ENCODE measurements at places on chromosomes 4 and X.
A peak's percentile ranks its signal among the peaks of the same experiment; 100 is the strongest.

- no peak for DNase-seq
Observed at GRCh38 chr4:166622425-166622977, 611.8 kb downstream of the SPOCK3 start.

GRCh38 chrX:151042842-151043241 lies 59.7 kb downstream of the HMGB3 start:
- no peak for DNase-seq

- no peak for DNase-seq
Observed at GRCh38 chr4:56689201-56689969, 8.3 kb upstream of the HOPX start.

- DNase-seq: no peak
Observed at GRCh38 chr4:164169591-164169990, 584.3 kb upstream of the SMIM31 start.

DNA sequence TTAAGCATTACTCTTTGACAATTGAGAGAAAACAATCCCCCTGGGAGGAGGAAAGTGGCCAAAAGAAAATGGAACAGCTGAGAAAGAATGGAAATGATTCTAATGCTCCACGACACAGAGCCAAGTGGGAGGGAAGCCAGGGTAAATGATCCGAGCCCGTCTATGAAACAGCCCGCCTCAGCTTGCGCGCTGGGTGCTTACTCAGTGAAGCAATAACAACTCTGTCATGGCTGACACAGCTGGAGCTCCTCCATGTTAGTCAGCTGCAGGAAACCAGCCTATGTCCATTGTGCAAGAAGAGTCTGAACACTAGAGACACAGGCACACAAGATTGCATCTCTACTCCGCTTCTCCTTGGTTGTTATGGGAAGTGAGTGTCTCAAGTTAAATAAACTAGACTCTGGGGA lies 19.3 kb downstream of the NOA1 start:
- peak; percentile 86 for DNase-seq

DNA sequence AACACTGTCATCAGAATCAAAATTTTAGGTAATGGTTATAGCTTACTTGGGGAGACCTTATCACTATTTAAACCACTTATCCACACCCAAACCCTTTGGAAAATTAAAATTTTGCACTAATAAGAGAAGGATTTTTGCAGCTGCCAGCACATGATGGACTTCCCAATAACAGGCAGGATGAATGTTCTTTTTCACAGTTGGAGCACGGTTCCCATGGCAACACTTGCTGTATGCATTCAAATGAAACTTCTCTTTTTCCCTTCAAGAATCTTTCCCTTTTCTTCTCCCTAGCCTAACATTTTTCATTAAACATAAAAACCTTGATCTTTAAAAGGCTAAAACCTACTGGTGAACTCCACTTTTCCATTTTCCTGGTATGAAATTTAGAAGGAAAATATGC lies 768.2 kb downstream of the KCTD8 start:
- DNase-seq: no peak

DNA sequence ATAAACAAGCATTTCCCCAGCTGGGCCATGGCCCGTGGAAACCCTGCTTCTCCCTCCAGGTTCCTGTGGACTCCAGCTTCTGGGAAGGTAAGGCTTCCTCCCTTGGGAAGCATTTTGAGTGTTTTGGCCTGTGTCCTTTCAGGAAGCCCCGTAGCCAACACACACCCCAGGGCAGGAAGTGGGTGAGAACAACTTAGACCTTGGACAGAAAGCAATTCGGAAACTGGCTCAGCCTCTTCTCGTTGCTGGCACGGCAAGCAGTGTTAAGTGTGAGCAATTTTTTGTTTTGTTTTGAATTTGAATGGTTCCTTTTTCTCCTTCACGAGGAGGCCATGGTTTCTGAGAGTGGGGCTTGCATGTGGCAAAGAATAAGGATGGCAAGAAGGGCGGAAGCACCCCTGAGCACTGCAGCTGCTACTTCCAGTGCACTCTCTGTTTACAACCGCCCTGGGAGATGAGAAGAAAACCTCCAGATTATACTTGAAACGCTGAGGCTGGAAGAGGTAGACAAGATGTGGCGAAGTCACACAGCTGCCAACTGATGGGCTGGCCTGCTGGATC lies 14.1 kb upstream of the CYTL1 start:
- DNase-seq: no peak

- DNase-seq: no peak
Observed at GRCh38 chr4:188854436-188854835, 715.2 kb downstream of the TRIML1 start.

DNA sequence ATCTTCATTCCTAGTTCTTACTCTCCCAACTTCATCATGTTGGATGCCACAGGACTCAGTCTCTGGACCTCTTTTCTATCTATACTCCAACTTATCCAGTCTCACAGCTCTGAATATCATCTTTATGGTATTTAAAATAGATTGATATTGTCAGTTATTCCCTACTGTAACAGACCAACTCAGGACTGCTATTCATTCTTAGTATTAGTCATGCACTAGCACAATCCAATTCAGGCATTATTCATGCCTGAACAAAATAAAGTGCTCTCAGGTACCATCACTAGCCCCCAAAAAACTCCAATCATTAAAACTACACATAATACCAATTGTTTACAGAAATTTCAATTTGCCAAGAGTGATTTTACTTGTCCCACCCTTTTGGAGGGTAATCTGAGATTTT lies 37.7 kb downstream of the FRYL start:
- no peak for DNase-seq

GRCh38 chr4:126735294-126736132 lies 897.2 kb upstream of the INTU start:
- DNase-seq: no peak

GRCh38 chrX:78769101-78769755 lies 21.7 kb downstream of the LPAR4 start:
- DNase-seq: no peak

DNA sequence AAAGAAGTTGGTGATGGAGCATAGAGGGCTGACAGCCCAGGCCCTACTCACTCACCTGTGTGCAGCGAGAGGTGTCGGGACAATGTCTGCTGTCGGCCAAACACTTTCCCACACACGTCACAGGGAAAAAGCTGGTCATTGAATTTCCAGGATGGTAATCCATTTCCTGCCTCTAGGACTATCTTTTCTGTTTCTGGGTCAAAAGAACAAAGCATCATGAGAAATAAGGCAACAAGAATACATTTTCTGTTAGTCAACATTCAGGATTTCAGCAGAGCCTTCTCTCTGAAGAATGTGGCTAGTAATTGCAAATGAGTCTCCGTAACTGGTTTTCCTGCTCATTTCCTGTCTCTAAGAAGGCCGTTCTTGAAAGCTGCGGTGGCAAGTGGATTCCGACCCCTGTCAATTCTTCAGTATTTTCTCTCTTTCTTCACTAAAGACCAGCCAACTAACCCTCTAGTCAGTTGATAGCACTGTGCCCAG lies 99.4 kb downstream of the C4orf51 start:
- DNase-seq: no peak

- no peak for DNase-seq
Observed at GRCh38 chr4:158356301-158356700, 146.0 kb downstream of the TMEM144 start.

GRCh38 chr4:89563431-89563830 lies 255.8 kb upstream of the GPRIN3 start:
- DNase-seq: no peak

DNA sequence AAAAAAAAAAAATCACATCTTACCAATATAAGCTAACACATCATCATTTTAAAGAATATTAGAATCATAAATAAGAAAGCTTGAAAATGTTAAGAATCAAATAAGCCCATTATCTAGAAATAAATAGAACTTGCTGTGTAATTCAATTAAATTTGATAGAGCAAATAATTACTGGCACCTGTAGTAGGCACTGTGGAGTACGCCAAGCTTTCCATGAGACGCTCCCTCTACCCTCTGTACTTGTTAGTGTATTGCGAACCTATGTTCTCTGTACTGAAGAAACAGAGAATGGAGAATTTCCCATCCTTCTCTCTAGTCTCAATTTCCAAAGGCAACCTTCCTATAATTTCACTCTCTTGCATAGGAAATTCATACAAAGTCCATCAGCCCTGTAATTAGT lies 61.7 kb upstream of the HAND2 start:
- DNase-seq: no peak

- no peak for DNase-seq
Observed at GRCh38 chrX:34341258-34341657, 209.1 kb upstream of the FAM47A start.

DNA sequence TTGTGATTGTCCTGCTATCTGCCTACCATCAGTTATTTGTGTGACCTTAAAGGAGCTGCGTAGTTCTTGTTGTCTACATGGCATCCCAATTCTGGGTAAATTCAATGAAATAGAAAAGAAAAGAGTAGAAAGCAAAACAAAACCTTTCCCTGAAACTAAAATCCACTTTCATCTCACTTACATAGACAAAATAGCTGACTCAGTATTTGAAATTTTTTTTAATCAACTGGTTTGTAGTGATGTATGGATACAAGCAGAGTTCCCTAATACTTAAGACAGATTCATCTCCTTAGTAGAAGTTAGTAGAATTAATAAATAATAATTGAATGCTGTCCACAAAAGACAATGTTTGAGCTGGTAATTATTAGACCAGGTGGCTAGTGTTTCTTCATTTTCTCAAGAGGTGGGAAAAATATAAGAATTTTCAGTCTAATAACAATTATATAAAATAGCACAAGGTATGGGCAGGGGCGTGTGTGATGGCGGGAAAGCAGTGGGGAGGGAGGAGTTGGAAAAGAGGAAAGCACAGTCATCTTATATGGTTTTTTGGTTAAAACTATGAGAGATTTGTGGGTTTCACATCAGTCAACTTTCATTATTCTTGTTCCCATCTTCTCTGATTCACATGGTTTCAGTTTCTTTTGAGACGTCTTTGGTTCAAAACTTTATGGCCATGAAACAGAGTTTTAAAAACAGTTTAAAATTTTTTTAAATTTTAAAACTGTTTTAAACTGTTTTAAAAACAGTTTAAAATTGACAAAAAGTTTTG lies 275.2 kb downstream of the SPRY1 start:
- DNase-seq: no peak

- DNase-seq: no peak
Observed at GRCh38 chr4:39528061-39528465, 824 bp upstream of the UGDH start.

DNA sequence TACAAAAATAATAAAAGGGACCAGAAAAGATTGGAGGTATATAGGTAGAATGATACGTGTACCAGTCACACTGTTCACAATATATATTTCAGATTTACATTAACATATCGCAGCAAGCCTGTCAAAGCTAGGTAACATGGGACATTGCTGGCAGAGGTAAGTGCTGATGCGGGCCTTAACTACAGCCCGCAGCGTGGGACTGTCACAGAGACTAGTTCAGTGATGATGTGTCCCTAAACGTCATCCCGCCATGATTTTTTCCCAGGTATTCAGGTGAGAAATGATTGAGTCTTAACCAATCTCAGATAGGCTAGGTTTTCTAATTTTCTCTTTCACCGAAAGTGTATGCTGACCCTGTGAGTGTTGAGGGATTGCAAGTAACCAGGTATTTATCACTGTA lies 7.8 kb upstream of the ATXN3L start:
- no peak for DNase-seq

- no peak for DNase-seq
Observed at GRCh38 chr4:74715706-74716435, 78.5 kb downstream of the BTC start.

- DNase-seq: no peak
Observed at GRCh38 chrX:133056341-133056740, 40.6 kb downstream of the USP26 start.

- no peak for DNase-seq
Observed at GRCh38 chr4:30535255-30535654, 184.9 kb upstream of the PCDH7 start.

DNA sequence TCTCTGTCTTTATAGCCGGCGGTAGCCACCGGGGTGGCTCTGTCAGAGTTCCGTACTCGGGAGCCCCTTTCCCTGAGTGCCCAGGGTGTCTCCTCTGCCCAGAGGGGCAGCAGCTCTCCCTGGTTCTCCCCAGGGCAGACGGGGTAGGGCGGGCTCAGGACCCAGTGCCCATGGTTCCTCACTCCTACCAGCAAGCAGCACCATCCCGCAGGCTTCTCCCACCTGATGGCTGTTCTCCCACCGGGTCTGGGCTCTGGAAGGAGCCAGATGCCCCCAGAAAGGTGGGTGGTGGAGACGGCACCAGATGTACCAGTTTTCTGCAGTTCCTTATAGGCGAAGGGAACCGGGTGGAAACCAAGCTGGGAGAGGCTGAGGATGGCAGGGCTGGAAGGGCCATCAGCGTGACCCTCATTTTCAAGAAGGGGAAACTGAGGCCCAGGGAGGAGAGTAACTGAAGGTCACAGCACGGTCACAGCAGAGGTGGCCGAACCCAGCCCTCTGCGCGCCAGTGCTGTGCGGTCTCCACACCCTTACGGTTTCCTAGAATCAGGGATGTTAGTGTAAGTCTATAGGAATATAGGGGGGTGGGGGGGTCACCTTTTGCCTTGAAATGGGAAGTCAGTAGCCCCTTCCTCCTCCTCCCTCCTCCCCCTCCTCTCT lies 198.7 kb downstream of the AFAP1 start:
- no peak for DNase-seq

- DNase-seq: no peak
Observed at GRCh38 chr4:142405695-142406498, 440.2 kb downstream of the INPP4B start.

DNA sequence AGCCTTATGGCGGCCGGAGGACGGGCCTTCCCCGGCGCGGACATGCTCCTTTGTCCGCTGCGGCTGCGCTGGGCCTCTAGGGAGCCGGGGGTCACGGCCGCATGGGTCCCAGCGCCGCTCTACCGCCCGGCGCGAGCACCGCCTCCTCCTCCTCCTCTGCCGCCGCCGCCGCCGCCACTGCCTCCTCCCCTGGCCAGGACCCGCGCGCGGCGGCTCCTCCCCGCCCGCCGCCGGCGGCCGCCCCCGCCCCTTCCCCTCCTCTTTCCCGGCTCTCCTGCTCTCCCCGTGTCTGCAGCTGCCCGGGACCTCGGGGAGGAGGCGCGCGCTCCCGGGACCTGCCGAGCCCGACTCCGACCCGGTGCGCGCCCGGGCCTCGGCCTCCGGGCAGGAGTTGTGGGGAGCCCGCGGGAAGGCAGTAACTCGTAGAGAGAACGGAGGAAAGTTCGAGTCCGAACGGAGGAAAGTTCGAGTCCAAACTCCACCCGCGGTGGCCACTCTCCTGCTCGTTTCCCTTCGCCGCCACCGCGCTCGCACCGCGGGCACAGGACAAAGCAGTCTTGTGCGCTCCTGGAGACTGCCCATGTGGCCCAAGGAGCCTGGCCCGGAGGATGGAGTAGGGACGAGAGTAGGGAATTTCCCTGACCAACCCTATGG lies at the start of gene ADGRA3:
TSS of gene ADGRA3 (minus strand) at position 179 of the 654 bp plus-strand sequence. CDS start 282 bp downstream, outside the sequence.
- DNase-seq: peak; percentile 90
